ENCODE measurements at places on chromosomes 1 and 21.

DNA sequence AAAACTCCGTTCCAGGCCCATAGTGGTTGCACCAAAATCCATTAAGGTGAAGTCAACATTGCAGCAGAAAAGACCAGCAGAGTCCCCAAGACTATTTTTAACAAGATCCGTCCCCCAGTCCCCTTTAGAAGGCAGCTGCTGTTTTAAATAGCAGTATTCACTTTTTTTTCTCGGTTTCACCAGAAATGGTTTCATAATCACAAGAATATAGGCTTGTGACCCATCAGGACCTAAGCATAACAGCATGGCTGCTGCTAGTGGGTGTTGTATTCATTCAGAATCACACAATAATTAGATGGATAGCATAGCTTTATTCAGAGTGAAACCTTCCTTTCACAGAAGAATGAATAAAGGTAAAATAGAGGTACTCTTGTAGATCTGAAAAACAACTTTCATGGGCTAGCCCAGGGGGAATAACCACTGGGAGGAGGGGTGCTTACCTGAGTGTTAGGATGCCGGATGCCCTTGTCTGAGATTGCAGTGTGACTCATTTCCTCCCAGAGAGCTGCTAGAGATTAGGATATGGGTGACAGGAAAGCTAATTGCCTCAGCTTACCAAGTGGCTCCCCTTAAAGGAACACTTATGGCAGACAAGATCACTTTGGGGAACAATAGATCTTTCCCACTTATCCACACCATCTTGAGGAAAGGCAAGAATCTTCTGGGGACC lies 35.0 kb downstream of the ACKR1 start:
- no peak for DNase-seq

DNA sequence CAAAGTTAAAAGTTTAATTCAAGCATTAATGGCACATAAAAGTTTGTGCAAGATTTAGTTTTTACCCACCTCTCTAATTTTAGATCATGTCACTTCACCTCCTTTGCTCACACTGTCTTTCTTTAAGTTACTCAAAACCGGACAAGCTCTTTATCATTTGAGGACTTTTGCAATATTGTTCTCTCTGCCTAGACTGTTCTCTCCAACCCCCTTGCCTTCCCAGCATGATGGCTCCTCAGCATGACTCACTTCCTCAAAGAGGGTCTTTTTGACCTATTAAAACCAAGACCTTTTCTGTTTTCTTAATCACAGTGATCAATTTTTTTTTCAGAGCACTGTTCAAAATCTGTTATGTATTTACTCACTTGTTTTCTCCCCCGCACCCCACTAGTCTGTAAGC lies 61.3 kb downstream of the XKR8 start:
- no peak for DNase-seq

DNA sequence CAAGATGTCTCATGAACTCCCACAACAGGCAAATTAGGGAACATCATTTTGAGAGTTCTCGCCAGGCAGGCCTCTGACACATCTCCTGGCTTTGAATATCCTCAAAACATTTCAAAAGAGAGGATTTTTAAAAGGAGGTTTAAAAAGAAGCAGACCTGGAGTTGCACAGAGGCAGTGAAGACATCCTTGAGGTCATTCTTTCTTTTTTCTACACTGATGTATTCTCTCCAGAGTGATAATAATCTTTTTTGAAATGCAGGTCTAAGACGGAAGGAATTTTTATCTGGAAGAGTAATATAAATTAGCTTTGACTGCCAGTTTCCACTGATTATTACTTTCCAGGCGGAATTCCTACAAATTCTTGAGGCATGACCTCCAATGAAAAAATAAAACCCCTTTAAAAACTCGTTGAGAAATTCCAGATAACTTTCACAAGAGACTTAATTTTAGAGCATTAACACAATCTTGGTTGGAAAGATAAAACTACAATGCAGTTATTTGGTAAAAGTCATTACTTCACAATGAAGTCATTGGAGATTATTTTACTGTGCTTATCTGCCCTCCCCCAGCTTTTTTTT lies 125.0 kb downstream of the LYPLAL1 start:
- DNase-seq = no peak

DNA sequence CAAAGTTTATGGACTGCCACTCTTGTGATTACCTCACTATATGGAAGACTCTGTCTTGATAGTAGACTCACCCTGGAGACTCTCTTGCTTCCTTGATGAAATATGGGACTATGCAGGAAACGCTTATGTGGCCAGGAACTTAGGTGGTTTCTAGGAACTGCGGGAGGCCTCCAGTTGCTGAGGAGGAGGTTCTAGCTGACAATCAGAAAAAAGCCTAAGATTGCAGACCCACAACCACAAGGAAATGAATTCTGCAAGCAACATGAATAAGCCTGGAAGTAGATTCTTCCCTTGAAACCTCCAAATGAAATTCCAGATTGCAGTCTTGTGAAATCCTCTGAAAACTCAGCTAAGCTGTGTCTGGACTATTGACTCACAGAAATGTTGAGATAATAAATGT lies 88.9 kb upstream of the COL11A1 start:
- no peak for DNase-seq

GRCh38 chr1:109713636-109714035 lies 1.6 kb downstream of the GSTM5 start:
- no peak for DNase-seq

- DNase-seq = peak; percentile 62
Measured at GRCh38 chr1:157156058-157156541, 17.9 kb upstream of the ETV3 start.

All from A549 (cell line).